ENCODE measurements at places on chromosomes 16 and 17.
A peak's percentile ranks its signal among the peaks of the same experiment; 100 is the strongest.

- no peak for DNase-seq
Measured at GRCh38 chr17:40354221-40355122, 10.1 kb downstream of the GJD3 start.

DNA sequence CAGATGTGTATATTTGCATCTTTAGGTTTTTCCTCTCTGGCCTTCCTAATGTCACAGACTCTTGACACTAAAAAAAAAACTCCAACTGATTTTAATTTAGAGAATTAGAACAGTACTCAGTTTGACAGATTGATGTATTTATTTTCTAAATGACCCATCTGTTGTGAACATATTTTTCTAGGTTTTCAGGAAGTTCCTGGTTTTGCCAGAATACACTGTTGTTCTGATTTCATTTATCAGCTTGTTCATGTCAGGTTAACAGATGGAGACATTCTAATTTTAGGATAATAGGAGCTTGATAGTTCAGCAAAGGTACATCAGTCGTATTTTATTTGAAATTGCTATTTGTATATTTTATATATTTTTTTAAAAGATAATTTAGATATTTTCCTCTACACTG is 133.4 kb downstream of the TANC2 start:
- no peak for DNase-seq

- no peak for DNase-seq
Measured at GRCh38 chr17:5248821-5249479, 14.3 kb upstream of the SCIMP start.

DNA sequence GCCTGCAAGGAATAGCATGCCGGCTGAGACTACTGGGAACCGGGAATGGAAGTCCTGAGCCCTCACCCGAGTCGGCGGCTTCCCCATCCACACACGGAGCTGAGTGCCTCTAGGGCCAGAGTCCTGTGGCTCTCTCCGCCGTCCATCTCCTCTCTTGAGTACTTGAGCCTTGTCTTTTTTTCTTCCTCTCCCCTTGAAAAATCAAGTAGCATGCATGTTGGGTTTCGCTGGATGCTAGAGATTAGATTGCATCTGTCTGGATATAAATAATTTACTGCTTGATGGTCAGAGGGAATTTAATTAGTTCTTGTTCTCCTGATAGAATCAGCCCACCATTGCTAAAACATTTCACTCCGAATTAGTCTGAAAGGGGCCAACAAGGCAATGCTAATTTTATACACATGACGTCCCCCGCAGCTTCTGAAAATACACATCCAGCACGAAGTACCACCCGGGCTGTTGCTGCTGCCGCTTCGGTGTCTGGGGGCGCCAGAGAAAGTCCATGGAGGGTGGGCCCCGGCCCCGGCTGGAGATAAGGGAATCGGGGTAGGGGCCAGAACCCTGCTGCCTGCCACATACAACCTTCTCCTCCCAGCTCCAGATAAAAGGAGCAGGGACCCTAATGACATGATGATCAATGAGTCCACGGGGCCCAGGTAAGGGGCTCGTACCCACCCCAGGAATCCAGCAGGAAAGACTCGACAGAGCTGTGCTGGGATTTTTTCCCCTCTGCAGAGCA is 48.5 kb downstream of the RBFOX3 start:
- peak; percentile 35 for DNase-seq

GRCh38 chr17:48484850-48485249 is 46.0 kb downstream of the HOXB1 start:
- no peak for DNase-seq

DNA sequence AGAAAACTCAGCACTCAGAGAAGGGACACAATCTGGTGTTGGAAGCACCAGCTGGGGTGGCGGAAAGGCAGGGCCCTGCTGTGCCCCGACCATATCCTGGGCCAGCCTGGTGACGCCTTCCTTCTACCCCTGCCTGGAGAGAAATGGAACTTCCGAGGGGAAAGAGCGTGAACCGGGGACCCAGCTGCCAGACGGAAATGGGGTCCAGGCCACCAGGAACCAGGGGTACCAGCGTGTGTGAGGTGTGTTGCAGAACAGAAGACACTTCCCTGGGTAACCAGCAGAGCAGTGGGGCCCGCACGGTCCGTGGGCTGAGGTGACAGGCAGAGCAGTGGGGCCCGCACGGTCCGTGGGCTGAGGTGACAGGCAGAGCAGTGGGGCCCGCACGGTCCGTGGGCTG is 6.8 kb downstream of the RAB40B start:
- no peak for DNase-seq

DNA sequence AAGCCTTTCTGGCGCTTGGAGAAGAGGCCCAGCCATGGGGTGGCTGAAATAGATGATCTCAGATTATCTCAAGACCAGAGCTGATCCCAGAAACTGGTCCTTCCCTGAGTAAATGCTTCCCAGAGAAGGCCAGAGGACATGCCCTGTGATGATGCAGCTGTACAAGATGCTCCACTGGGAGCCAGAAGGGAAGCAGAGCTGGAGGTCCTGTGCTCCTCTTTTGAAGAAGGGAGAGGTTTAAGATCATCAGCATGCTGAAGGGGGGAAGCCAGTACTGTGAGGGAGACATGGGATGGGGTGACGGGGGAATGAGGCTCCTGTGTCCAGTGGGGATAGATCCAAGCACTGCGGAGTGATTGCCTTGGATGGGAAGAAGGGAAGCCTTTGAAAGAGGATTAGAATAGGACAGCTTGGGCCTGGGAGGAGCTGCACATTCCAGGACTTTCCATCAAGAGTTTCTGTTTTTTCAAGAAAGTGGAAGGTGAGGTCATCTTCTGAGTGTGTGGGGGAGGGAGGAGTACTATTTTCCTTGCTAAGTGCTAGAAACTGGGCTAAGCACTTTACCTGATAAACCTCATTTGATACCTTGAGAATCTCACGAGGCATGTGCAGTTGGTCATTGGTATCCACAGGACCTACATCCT is 16.4 kb upstream of the ALOX15B start:
- no peak for DNase-seq

GRCh38 chr16:14249291-14250032 is 178.3 kb downstream of the MRTFB start:
- DNase-seq = no peak

- DNase-seq = no peak
Measured at GRCh38 chr17:45110676-45111611, 21.4 kb downstream of the PLCD3 start.

DNA sequence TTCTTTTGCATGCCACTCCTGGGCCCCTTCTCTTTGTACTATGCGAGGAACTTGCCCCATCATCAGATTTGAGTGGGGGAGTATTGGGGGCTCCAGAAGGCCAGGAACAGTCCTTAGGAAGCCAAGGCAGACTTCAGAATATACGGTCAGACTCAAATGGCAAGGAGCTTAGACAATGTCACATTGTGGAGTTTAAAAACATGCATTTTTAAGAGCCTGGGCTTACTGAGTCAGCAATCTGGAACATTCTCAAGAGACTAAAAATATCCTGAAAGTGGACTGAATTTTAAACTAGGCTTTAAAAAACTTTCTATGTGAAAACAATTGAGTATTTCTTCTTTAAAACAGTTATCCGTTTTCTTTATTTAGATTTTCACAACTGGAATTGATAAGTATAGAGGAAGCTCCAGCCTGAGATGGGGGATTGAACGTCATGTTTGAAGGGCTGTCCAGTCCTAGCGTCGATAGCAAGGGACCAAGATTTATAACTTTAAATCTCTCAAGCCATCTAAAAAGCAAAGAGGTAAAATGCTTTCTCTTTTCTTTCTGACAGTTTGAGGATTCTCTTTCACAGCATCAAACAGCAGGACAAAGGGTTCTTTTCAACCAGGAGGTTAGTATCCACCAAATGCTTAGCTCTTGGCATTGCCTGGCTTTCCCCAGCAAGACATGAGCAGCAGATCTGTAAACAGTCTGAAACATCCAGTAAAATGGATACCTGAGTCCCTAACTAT is 45.8 kb upstream of the CDRT4 start:
- no peak for DNase-seq

GRCh38 chr17:2027528-2028233 is 2.3 kb upstream of the DPH1 start:
- no peak for DNase-seq

- DNase-seq = no peak
Measured at GRCh38 chr16:10631886-10632285, 51.5 kb upstream of the EMP2 start.

- DNase-seq = no peak
Measured at GRCh38 chr17:41844971-41845370, 7.3 kb downstream of the KLHL10 start.

DNA sequence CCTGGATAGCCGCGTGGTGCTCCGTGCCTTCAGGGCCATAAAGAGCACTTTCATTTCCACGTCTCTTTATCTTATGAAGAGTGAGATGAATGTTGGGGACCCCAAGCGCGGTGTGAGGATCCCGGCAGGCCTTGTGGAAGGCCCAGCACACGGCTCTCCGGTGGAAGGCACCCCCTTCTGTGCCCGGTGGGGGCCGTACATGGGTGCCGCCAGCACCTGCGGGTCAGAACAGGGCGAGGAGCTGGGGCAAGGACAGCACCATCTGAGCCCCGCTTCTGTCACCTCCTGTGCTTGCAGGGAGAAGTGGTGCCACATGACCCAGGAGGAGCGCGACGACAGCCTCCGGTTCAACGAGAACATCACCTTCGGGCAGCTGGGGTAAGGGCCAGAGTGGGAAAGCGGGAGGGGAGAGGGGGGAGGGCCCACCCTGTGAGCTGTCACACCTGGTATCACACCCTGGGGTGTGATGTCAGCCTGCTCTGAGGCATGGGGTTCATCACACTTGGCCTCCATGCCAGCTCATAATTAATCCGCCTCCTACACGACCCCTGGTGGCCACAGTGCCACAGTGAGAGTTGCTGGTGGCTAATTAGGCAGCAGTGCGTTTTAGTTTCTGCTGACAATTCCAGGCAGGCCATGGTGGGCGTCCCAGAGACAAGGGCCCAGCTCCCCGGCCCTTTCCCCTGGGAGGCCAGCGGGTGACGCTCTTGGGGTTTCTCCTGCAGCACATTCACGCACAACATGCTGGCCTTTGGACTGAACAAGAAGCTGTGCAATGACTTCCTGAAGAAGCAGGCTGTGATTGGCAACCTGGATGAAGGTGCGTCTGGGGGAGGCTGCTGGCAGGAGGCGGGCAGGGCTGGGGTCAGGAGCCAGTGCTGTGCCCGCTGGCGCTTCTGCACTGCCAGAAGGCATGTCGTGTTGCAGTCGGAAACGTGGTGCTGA is 25.7 kb downstream of the CIBAR2 start:
- DNase-seq = no peak

- DNase-seq = peak; percentile 50
Measured at GRCh38 chr17:78040440-78041385, 82.2 kb downstream of the TNRC6C start.

DNA sequence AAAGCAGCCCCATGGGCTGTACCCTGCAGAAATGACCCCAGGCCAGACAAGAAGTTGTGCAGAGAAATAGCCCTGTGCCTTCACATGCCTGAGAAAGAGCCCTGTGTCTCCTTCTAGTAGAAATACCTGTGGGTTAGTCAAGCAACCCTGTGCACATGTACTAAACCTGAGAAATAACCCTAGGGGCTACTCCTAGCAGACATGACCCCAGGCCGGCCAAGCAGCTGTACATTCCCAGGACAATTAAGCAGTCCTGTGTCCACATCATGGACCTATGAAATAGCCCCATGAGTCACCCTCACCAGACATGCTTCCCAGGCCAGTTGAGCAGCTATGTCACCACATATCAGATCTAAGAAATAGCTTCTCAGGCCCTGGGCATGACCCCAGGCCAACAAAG is 519.7 kb upstream of the CA10 start:
- DNase-seq = no peak

DNA sequence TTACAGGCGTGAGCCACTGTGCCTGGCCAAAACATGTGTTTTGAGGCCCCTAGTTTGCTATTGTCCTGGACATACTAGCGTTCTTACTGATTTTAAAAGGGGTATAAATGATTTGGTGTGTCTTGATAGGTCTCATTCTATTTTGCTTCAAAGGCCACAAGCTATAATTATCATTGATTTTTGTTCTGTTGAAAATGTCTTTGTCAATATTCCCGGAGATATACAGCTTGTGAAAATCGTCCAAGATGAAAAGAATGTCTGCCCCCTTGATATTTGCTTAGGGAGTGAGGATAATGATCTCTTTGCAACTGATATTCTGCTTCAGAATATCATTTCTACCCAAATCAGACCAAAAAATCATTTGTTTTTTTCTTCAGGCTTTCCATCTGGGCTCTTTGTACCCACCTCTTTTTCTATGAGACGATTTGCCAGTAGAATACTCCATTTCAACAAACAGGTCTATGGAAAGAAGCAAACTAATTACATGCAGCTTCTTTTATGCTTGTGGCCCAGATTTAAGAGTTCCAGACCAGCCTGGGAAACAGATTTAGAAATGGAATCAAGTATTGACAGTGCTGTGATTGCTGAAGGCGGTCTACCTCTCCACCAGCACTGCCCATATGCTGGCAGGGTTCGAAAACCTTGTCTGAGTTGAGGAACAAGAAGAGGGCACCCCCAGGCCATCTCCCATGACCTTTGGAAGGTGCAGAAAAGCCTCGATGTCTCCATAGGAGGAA is 14.1 kb upstream of the ST6GALNAC1 start:
- no peak for DNase-seq

DNA sequence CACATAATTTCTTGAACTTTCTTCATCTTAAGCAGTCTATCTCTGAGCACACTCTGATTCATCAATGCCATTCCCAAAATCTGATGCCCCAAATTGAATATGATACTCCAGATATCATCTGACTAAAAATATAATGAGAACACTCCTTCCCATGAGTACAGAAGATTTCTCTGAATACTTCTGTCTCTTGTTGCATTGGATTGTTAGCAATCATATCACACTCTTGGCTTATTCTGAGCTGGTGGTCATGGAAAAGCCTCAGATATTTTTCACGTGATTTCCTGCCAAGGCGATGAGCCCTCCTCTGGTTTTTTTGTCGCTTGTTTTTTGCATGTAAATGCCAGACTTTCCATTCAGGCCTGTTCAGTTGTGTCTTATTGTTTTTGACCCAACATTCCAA is 87.2 kb downstream of the NOG start:
- no peak for DNase-seq

GRCh38 chr17:53032861-53033271 is 789.9 kb upstream of the KIF2B start:
- no peak for DNase-seq

DNA sequence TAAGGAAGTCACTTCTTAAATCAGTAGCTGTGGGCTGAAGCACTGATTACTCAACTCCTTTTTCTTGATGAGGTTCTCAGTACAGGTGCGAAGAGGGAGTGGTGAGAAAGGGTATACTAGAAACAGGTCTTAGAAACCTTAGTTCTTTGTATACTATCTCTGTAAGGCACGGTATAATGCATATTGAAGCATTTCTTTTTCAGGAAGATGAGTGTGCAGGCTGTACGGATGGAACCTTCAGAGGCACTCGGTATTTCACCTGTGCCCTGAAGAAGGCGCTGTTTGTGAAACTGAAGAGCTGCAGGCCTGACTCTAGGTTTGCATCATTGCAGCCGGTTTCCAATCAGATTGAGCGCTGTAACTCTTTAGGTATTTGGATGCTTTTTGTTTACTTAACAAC is 39.2 kb downstream of the CYLD start:
- DNase-seq = no peak
